ENCODE measurements at places on chromosomes 11 and 22.

GRCh38 chr22:28023036-28023435, 104.0 kb upstream of the PITPNB start:
- no peak for DNase-seq

DNA sequence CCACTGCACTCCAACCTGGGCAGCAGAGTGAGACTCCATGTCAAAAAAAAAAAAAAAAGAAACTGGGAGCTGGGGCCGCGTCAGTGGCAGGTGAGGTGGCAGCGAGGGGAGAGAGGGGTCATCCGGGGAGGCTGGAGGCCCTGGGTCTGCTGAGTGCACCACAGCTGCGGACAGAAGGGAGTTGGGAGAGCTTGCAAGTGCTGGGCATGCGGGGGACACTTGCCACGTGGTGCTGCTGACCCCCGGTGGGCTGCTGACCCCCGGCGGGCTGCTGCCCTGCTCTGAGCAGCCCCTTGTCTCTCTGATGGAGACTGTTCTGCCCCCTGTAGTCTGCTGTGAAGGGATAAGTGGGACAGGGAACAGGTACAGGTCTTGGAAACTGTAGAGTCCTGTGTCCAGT, 2.6 kb downstream of the DRAP1 start:
- no peak for DNase-seq

- no peak for DNase-seq
Measured at GRCh38 chr11:56911312-56911711, 77.4 kb upstream of the OR5AK2 start.

- peak; percentile 33 for DNase-seq
Measured at GRCh38 chr11:61899146-61899841, 7.9 kb upstream of the FADS3 start.

GRCh38 chr11:35516403-35516802, 9.0 kb downstream of the PAMR1 start:
- DNase-seq: no peak

DNA sequence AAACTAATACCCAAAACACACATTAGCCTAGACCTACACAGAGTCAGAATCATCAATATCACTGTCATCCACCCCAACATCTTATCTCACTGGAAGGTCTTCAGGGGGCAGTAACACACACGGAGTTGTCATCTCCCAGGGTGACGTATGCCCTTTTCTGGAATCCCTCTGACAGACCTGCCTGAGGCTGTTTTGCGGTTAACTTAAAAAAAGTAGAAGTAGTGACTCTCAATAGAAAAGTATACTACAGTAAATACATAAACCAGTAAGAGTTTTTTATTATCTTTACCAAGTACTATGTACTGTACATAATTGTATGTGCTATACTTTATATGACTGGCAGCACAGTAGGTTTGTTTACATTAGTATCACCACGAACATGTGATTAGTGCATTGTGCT, 80.5 kb downstream of the PGR start:
- no peak for DNase-seq

- DNase-seq: no peak
Measured at GRCh38 chr22:22865311-22866072, 22.1 kb upstream of the IGLL5 start.

DNA sequence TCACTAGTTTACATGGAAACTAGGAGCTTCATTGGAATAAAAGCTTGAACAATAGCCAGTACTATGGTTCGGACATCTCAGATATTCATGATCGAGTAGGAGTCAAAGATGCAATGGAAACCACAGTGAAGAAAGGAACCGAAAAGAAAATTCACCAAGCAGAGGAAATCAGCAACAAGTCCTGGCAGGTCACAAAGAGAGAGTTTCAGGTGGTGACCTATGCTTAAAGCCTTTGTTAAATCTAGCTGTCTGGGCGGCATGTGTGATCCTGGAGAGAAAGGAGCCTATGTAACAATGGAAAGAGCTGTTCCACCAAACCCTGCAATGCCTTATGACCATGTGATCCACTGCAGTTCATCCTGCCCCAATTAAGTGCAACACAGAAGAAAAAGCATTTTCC, 68.9 kb upstream of the POU2AF2 start:
- no peak for DNase-seq

DNA sequence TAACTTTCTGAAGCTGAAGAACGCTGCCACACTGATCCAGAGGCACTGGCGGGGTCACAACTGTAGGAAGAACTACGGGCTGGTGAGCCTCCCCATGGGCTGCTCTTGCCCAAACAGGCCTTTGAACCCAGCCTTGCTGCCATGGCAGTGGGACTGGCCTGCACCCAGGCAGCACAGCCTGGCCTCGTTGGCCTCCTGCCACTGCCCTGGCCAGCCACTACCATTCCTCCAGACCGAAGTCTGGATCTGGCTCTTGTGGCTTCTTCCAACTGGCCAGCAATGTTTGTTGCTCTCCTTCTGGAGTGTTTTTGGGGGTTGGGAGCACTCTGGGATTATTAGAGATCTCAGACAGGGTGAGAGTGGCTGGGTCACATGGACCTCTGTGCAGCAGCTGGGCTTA, 51.0 kb downstream of the MYO7A start:
- no peak for DNase-seq

DNA sequence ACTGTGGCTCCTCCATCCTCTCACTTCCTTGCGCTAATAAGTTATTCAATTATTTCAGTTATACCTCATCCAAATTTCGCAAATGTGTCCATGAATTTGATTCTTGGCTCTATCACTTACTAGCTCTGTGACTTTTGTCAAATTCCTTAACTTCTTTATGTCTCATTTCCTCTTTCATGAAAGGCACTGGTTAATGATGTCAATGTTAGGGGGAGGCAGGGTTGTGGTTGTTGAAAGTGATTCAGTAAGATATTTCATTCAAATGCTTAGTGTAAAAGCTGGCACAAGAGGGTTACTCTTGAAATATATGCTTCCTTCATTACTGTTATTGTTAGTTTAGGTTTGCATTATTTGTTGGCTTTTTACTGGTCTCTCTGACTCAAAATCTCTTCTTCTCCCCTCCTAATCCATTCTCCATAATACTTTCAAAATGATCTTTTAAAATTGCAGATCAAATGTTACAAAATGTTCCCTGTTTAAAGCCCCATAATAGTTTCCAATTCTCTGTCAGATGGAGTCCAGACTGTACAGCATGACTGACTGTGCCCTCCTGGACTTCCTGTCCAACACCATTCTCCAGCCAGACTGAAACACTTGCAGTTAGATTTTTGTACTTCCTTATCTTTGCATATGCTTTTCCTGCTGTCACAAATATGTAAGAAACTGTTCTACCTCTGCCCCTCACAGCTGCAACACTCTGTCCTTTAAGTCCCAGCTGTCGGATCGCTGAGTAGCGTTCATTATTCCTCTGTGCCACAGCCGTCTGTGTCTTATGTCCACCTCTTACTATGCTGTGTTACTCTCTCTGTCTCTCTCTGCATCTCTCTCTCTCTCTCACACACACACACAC, 510.6 kb upstream of the RAG2 start:
- DNase-seq: no peak

DNA sequence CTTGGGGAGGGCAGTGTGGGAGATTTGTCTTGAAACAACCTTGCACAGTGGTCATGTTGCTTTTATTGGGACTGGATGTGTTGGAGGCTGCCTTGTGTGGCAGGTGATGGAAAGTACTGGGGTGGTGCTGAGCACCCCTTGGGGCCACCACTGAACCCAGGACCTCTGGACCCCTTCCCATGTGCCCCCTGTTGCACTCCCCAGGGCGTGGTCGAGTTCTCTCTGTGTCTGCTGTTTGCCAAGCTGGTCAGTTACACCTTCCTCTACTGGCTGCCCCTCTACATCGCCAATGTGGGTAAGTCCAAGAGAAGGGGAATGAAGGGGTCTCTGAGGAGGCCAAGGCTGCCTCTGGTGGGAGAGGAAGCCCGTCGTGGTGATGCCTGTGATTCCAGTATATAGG, 18.9 kb downstream of the SLC37A2 start:
- no peak for DNase-seq

DNA sequence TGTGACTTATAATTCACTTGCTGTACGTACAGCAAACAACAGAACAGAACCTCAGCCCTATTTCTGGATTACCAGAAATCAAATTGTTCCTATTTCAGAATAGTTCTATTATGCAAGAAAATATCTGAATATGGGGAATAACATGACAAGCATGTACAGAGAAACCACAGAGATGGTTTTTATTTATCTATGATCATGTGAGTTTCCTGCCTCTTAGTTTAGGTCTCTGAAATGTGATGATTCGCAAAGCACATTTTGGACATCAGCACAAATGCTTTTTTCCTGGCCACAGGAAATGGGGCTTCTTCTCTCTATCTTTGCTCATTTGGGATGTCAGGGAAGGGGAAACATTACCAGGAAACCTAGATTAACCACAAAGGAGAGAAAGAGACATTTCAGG, 266.7 kb upstream of the CTSC start:
- no peak for DNase-seq

DNA sequence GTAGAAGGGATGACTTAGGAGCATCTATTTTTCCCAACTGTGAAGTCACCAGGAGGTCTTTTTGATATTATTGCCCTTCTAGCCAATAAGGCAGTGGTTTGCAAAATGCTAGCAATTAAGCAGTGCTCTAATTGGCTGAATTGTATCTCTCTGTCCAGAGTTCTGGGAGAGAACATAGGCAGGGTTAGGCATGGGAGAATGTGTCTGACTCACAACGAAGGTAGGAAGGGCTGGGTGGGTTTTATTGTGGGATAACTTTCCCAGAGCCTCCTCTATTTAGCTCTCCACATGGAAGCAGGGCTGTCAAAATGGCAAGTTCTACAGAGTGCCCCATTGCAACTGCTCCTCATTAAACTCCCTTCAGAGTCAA, 415.9 kb upstream of the CADM1 start:
- DNase-seq: no peak

GRCh38 chr22:29197096-29197495, 8.6 kb upstream of the EMID1 start:
- no peak for DNase-seq

DNA sequence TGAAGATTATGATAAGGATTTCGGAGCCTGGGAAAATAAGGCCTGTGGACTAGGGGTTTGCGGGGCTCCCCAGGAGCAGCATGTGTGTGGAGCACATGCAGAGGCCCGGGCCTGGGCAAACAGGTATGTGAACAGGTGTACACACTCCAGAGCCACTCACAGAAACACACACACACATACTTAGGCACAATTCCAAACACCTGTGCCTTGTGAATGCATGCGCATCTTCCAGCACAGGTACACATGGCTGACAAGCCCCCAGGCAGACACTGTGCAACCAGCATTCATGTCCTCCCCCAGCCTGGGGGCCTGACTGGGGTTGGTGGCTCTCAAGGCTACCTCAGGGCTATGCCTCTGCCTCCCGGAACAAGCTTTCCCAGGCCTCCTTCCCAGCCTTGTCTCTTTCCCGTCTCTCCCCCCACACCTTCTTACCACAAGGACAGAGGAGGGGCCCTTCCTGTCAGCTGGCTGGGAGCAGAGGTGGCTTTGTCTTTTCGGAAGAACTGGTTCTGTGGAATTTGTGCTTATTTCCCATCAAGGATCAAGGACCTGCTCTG, 2.6 kb upstream of the P2RY6 start:
- DNase-seq: no peak

DNA sequence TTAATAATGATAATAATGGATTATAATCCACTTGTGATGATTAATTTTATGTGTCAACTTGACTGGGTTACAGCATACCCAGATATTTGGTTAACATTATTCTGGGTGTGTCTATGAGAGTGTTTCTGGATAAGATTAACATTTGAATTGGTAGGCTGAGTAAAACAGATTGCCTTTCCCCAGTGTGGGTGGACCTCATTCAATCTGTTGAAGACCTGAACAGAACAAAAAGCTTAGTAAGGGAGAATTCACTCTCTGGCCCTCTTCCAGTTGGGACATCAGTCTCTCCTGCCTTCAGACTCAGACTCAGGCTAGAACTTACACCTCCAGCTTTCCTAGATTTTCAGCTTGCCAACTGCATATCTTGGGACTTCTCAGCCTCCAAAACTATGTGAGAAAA, 37.3 kb upstream of the RRAS2 start:
- no peak for DNase-seq

- DNase-seq: no peak
Measured at GRCh38 chr11:119523539-119524157, 100.7 kb upstream of the THY1 start.

- no peak for DNase-seq
Measured at GRCh38 chr11:75733431-75734107, 15.9 kb downstream of the MOGAT2 start.

DNA sequence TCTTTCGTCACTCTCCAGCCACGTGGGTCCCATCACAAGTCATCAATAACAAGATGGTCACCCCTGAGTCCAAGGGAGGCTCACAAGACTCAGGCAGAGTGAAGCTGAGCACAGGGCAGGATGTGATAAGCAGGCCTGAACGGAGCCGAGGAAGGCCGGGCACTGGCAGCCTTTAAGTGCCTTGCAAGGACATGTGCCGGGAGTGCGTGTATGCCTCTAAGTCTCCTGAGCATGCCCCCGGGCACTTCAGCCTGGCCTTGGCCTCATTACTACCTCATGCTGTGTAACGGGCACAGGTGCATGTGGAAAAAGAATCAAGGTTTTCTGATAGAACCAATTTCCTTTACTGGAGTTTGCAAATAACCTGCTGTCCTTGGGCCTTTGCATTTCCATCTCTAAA, 55.8 kb downstream of the UBASH3B start:
- no peak for DNase-seq

DNA sequence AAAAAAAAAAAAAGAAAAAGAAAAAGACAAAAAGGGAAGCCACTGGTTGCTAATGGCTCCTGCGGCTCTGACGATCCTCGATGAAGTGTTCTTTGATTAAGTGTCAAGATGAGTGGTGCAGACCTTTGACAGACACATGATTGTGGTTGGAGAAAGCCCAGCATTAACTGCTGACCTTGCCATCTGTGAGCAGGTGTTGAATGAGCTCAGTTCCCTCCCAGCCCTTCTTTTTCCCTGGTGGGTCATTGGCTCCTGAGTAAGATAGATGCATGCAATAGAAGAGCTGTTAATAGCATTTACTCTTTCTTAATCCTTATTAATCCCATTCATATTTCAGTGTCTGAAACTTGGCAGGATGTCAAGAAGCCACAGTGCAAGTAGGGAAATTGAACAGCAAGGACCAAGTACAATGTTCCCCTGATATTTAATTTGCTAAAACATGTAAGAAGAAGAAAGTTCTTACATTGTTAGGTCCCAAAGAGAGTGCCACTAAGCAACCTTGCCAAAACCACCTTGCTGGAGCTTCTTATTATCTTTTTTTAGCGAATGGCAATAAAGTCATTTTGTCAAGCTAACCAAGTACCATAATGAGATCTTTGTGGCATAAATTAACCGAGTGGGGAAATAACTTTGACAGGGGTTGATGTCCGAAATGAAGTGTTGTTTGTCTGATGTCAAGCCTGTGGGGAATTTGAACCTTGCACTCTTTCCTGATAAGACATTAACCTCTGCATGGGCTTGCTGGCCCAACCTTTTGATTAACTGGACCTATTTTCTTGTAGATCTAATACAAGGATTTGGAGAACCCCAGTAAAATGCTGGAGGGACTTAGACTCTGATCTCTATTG, 113.7 kb downstream of the PTPRJ start:
- peak; percentile 84 for DNase-seq

Measured in NCI-H187 (cell line).